Left lung (tissue), 14 donors: ENCODE measurements at places on chromosomes 3 and 15. TPM values are rescaled to one million over a fixed set of nuclear protein-coding genes. Genes with fewer than 3 reads are reported as not detected.

THAP10 gene
- polyA plus RNA-seq, result 5.7 TPM

CNTN6 gene
- polyA plus RNA-seq, result 7.4 TPM

ARNT2 gene
- polyA plus RNA-seq, result 38.0 TPM

ALG1L2 gene
- 5.2 TPM for polyA plus RNA-seq

RBPMS2 gene
- polyA plus RNA-seq, result 12.7 TPM

- DNase-seq, result no peak
Observed at GRCh38 chr3:14131134-14131533, 6.3 kb downstream of the TMEM43 start.

GRCh38 chr3:178083906-178084866 is 452.1 kb upstream of the KCNMB2 start:
- peak; percentile 77 for DNase-seq

GRCh38 chr3:4475804-4476203 is 8.7 kb upstream of the SUMF1 start:
- DNase-seq, result no peak

GRCh38 chr15:35963326-35963725 is 417.4 kb upstream of the DPH6 start:
- no peak for DNase-seq

GRCh38 chr15:95875121-95875643 is 455.3 kb upstream of the NR2F2 start:
- no peak for DNase-seq

GRCh38 chr15:57792724-57793449 is 86.4 kb downstream of the POLR2M start:
- DNase-seq, result no peak

DNA sequence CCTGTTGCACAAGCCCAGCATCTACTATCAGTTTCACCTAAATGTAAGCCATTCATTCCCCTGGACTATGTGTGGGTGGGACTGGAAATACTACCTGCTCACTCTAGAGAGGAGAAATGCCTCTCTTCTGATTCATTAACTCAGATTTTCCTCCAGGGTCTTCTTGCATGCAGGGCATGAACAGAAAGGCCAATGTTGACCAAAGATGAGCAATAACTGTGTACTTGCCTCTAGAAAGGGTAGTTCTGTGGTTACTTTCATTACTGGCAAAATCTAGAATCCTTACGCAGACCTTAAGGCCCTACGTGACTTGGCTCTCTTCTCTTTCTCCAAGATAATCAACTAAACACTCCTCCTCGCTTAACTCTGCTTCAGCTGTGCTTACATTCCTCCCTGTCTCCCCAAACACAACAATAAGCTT is 81.4 kb upstream of the PSMD6 start:
- no peak for DNase-seq

DNA sequence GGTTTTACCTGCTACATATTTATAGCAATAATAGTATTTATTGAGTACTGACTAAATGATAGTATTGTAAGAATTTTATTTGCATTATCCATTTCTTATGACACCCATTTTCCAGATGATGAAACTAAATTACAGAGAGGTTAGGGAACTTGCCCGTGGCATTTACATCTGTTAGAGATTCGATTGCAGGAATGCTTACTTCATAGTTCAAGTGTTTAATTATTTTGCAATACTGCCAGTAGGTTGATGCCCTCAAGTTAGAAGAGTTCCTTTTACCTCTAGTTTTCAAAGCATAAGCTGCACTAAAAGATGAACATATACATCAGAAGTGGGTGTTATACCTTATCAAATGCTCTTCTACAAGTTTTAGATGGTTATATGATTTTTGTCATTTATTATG is 362.8 kb upstream of the RGMA start:
- no peak for DNase-seq

DNA sequence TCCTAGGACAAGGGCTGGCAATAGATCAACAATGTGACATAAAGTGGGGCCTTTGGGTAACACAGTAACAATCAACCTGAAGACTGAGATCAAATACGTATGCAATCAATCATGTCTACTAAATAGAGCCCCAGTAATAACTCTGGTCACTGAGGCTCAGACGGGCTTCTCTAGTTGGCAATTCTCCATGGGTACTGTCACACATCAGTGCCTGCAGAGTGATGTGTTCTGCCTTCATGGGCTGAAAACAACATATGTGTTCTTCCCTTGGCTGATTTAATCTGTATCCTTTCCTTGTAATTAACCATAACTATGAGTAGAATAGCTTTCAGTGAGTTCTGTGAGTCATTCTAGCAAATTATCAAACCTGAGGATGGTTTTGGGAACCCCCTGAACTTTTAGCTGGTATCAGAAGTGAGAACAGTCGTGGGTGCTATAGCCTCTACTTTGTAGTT is 113.6 kb downstream of the TMCO5A start:
- no peak for DNase-seq

DNA sequence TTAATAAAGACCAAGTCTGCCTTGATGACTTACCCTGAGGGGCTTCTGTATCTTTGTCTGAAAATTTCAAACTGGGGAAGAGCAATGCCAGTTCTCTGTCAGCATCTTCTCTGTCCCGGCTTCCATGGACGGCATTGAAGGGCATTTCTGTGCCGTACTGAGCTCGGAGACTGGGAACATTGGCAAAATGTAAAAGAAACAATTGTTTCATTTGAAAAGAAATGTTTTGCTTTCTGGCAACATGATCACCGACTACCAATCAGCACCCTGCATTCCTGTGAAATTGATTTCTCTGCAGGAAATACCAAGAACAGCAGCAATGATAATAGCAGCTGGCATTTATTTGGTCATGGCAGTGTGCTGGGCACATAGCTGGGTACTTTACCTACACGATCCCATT is 26.2 kb downstream of the NME9 start:
- DNase-seq, result no peak

- DNase-seq, result peak; percentile 61
Observed at GRCh38 chr15:90610190-90610589, 80.5 kb downstream of the CRTC3 start.

DNA sequence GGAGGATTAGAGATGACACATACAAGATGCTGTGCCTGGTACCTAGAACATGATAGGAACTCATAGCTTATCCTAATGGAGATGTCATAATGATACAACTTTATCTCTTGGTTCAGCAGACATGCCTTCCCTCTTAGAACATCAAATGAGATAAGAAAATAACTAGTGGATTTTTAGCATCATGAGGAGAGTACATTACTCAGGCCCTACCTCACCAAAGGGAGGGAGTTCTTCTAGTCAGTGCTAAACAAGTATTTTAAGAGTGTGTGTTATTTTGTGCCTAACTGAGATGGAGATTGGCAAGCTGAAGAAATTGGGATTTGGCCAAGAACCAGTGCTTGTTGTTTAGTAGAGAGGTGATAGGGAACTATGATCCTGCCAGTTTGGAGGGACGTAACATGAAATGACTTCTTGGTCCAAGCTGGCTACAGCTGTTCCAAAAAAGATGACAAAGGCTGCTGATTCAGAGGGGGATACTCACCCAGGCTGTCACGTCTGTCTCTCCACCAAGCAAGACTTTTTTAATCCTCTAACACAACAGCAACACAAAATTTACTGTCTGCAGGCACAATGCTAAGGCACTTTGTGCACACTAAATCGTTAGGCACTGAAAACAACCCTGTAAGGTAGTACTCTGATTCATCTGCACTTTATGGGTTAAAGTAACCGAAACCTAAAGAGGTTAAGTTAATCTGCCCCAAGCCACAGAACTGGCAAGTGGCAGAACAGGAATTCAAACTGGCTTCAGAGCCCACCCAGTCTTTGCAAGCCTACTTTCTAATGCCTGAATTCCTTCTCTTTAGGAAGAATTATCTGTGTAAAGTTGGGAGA is 126.5 kb downstream of the CMSS1 start:
- DNase-seq, result no peak

DNA sequence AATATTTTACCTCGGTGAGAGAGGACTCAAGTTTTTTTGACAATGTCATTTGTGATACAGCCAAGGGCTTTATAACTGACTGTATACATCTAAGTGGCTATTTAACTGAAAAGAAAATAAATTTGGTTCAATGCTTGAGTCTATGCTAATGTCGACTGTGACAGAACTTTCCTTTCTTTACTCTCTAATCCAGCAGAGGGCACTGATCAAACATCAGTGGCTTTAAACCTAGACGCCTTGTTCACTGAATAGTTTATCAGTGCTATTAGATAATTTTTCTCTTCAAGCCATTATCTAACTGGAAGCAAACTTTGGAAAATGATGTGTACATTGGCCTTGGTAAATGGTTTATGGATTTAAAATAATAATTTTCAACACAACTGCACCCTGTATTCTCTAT is 285.1 kb downstream of the CHL1 start:
- no peak for DNase-seq

DNA sequence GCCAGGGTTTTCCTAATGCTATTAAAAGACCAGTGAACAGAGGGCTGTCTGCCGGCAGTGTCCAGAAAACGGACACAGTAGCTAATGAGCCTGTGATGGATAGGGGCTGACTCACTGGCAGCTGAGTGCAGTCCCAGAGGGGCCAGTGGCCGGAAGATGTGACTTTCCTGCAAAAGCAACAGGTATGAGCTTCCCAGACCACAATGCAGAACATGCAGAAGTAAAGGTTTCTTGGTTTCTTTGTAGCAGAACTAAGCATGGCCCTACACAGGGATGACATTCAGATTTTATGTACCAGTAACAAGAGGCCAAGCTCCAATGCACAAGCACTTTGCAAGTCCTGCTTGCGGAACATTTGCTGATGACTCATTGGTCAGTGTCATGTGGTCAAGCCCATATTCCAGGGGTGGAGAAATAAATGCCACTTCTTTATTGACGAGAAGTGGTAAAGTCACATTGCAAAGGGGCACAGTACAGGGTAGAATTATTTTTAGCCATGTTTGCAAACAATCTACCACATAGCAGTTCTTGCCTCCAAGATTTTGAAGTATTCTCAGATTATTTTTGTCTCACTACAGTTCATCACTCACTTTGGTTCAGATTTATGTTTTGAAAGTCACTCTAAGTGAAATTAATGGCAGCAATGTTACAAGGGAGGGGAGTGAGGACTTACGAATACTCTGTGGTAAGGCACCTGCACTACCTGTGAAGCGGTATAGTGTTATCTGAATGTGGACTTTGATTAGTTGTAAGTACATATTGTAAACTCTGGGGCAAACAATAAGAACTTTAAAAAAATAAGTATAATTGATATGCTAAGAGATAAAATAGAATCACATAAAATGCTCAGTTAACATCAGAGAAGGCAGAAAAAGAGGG is 263.3 kb downstream of the ABHD5 start:
- DNase-seq, result no peak

- DNase-seq, result no peak
Observed at GRCh38 chr3:54299169-54299935, 177.0 kb downstream of the CACNA2D3 start.

DNA sequence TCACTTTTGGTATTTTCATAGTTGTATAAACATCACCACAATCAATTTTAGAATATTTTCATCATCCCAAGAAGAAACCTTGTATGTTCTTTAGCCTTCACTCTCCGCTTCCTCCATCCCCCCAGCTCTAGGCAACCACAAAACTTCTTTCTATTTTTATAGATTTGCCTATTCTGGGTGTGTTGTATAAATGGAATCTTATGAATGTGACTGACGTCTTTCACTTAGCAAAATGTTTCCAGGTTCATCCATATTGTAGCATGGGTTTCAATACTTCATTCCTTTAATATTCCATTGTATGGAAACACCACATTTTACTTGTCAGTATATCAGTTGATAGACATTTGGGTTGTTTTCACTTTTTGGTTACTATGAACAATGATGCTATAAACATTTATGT is 335.8 kb upstream of the GOLIM4 start:
- DNase-seq, result no peak

GRCh38 chr3:31223278-31223677 is 309.4 kb upstream of the STT3B start:
- no peak for DNase-seq

- DNase-seq, result no peak
Observed at GRCh38 chr15:63553388-63553791, 43.8 kb upstream of the FBXL22 start.

GRCh38 chr3:100697723-100698285 is 11.5 kb upstream of the TFG start:
- no peak for DNase-seq

GRCh38 chr3:65093641-65094040 is 405.8 kb upstream of the ADAMTS9 start:
- DNase-seq, result no peak

DNA sequence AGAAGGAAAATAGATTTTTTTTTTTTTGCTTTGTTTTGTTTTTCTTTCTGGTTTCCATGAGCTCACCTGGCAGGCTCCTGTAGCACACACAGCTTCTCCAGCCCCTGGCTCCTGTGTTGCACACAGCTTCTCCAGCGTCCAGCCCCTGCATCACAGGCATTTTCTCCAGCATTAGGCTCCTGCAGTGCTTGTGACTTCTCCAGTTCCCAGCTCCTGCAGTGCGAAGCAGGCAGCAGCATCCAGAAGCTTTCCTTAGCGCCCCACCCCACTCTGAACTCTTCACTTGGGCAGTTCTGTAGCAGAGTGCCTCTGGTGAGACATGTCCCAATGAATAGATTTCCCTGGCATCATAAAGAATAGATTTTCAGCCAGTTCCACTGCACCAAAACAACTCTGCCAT is 5.5 kb upstream of the CCDC39 start:
- DNase-seq, result no peak
